ENCODE measurements at places on chromosomes 1 and 21.

DNA sequence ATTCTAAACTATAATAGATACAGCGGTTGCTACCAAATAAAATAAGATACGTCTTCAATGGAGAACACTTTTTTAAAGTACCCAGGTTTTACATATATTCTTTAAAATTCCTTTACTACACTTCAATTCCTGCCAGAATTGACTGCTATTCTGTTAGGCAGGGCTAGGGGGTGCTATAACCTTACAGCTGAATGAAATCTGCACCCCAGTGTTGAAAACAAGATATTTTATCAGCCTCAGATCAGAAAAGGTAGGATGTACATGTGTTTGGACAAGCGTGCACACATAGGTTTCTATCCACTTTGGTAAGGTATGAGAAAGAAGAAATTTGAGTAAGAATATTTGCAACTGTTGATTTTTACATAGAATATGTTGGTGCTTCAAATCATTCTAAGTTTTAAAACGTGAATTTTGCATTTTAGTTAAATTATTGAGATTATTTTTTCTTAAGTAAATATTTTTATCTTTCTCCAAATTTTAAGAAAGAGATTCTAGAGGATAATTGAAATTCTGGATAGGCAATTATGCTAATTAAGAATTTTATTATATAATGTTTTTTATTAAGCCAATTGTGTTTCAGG, 490.8 kb upstream of the ADGRL4 start:
- DNase-seq, result no peak

GRCh38 chr1:84834419-84835064, 58.5 kb downstream of the LPAR3 start:
- no peak for DNase-seq

- no peak for DNase-seq
Observed at GRCh38 chr1:116713474-116713873, 40.8 kb upstream of the CD2 start.

GRCh38 chr1:119327450-119328155, 41.0 kb upstream of the HAO2 start:
- no peak for DNase-seq

GRCh38 chr21:29082046-29082815, 8.8 kb upstream of the CCT8 start:
- DNase-seq, result no peak

- no peak for DNase-seq
Observed at GRCh38 chr1:107835151-107835670, 129.8 kb downstream of the VAV3 start.

GRCh38 chr1:110102081-110102480, 10.2 kb upstream of the UBL4B start:
- DNase-seq, result no peak

GRCh38 chr1:28127617-28128257, 39.3 kb upstream of the EYA3 start:
- DNase-seq, result no peak

GRCh38 chr1:227921461-227922185, 26.1 kb downstream of the WNT9A start:
- DNase-seq, result no peak

DNA sequence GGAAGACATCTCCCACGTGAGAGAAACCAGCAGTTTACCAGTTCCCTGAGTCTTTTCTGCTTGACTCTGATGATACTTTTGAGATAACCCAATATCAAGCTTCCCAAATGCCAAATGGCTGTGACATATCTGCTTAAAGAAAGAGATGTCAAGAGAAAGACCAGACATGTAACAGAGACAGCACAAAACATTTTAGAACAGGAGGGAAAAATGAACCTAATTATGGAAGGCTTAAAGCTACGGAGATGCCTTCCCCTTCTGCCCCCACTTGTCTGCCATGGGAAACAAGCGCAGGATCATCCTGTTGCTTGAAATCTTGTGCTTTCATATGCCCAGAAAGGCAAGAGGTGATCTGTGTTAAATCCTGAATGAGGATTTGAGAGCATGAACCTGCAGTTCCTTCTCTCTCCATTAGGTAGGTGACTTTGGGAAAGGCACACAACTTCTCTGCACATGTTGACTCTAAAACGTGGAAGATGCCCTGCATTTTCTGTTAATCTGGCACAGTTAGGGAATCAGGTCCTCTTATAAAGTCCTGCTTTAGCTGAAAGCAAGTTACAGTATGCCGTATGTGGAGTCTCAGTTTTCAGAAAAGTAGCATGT, 46.7 kb upstream of the MTR start:
- no peak for DNase-seq
